ENCODE measurements at places on chromosomes 4 and X.

- no peak for DNase-seq
Measured at GRCh38 chr4:6595897-6596537, 21.0 kb downstream of the MAN2B2 start.

DNA sequence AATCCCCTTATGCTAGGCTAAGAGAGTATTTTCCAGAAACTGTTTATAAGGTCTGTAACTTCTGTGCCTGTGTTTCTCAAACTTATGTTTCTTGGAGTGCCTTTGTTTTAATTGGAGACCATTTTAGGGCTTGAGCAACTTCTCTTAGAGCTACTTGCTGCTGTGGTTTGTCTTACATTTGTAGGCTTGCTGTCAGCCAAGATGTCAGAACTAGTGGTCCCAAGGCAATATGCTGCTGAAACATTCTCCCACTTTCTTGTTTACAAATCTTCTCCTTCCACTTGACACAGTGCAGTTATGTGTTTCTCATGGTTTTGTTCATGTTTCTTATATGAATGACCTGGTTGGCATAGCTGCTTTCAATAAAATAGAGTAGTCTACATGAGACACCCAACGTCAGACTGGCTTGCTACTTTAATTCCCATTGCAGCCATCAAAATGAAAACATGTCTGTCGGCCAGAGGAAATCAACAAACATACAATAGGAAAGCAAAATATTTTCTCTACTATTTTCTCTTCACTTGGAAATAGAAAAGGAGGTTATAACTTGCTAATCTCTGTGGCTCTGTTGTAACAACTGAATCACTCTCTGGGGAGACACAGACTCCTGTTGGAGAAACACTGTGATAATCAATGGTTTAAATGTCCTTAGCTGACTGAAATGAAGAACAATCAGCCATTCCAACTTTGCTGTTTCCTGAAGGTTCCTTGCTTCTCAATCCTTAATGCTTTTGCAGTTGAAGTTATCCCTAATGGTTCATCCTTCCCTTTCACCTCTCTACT, 426.4 kb downstream of the PDGFC start:
- no peak for DNase-seq

DNA sequence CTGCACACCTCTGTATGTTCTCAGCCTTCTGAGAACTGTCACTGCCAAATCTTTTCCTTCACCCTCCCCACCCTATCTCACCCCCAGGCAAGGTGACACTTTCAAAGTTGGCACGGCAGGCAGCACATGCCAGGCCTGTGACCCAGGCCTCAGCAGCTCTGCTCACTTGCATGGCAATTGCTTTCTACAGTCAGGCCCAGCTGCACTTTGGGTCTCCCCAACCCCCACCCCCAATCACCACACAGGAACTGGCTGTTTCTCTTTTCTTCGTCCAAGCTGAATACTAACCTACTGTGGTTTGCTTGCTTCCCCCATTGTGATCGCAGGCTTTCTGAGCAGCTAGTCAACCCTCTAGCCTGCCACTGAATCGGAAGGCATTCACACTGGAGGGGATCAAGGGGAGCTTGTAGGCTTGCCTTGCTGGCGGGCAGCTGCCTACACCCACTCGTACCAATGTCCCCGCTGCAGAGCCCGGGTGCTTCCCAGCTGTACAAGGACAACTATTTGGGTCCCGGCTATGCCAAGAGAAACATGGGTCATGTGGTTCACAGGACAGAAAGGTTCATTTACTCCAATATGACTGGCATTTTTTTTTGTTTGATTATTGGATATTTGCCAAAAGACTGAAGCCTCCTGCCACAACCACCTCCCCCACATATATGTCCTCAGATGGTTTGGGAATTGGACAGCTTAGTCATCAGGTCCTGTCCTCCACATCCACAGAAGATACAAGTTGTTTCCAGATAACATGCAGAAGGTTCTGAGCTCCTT, 28.1 kb downstream of the SLC25A43 start:
- no peak for DNase-seq

GRCh38 chr4:57109411-57109846, 756 bp downstream of the IGFBP7 start:
- no peak for DNase-seq

- DNase-seq: no peak
Measured at GRCh38 chr4:81356621-81357020, 115.1 kb downstream of the RASGEF1B start.

DNA sequence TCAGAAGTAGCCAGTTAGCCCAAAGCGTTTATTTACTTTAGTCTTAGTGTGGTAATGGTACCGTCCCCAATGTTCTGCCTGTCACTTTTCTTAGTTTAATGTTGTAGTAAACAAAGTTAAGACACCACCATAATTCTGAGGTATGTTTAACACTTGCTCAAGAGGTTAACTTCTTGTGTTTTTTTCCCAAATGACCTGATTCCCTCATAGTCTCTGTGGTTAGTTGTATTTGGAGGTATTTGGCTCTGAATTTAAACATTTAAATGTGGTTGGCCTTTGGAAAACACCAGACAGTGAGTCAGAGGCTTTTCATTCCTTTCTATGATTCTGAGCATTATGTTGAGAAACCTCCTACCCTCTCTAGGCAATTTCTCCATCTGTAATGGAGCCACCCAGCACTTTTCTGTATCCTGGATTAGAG, 47.9 kb downstream of the CXCL1 start:
- DNase-seq: no peak

GRCh38 chr4:1746265-1746691, 25.0 kb downstream of the TACC3 start:
- DNase-seq: peak; percentile 74

GRCh38 chr4:6342530-6343293, 73.1 kb downstream of the WFS1 start:
- DNase-seq: no peak
